ENCODE measurements at places on chromosomes 1 and 21.
A peak's percentile ranks its signal among the peaks of the same experiment; 100 is the strongest.

- DNase-seq: no peak
Measured at GRCh38 chr1:58363585-58363984, 182.9 kb downstream of the OMA1 start.

GRCh38 chr1:110224240-110224995 is 14.3 kb downstream of the KCNC4 start:
- no peak for DNase-seq

DNA sequence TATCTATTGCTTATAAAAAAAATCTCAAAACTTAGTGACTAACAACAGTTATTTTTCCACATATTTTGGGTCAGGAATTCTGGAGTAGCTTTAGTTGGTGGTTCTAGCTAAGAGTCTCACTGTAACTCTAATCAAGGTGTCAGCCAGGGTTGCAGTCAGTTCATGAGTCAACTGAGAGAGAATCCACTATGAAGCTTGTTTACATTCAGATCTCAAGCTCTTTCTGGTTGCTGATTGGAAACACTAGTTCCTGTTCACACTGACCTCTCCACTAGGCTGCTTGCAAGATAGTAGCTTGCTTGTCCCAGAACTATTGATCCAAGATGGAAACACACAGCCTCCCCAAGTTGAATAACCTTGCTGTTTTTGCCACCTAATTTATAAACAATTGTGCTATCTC is 1192.1 kb upstream of the B3GALT2 start:
- no peak for DNase-seq

GRCh38 chr1:67817319-67817718 is 15.9 kb downstream of the GNG12 start:
- no peak for DNase-seq

GRCh38 chr21:17159697-17160096 is 353.1 kb upstream of the CXADR start:
- no peak for DNase-seq

DNA sequence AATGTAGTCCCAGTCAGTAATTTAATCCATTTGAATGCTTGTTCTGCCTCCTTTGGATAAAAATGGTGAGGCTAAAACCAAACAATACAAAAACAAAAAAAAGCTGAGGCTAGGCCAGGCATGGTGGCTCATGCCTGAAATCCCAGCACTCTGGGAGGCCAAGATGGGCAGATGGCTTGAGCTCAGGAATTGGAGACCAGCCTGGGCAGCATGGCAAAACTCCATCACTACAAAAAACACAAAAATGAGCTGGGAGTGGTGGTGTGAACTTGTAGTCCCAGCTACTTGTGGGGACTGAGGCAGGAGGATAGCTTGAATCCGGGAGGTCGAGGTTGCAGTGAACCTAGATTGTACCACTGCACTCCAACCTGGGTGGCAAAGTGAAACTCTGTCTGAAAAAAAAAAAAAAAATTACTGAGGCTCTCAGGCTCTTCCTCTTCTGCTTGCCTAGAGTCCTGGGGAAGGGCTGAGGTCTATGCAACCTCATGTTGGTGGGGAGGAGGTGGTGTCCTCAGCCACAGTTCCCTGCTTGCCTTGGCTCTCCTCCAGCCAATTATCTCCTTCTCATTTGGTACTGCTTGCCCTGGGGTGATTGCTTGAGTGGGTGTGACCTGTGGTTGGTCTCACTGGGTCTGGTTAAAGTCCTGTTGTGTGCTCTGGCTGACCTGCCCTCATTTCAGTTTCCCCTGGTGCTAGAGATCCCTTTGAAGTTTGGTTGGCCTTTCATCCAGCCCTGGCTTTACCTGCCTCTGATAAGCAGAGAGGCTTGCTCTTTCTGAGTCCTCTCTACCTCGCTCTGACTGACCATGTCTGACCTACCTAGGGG is 20.9 kb downstream of the S1PR1 start:
- DNase-seq: no peak

- no peak for DNase-seq
Measured at GRCh38 chr21:15514073-15514946, 215.5 kb upstream of the USP25 start.

GRCh38 chr1:239814306-239814881 is 277.3 kb upstream of the FMN2 start:
- peak; percentile 48 for DNase-seq

DNA sequence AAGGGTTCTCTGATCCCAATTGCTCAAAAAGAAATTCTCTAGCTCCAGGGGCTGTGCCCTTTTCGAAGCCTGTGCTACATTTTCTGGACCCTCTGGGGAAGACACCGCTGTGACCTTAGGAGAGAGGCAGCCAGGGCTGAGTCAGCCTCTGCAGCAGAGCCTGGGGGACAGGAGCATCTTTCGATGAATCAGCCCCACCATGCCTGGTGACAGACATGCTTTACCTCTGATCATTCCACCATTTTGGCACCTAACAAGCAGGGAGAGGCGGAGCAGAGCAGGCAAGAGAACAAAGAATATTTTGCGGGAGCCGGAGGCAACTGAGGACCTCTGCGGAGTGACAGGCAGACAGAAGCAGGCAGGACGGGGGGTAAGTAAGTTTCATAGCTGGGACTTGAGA is 84.9 kb downstream of the VWA5B1 start:
- no peak for DNase-seq

GRCh38 chr1:51316846-51317120 is 13.6 kb downstream of the TTC39A start:
- DNase-seq: no peak

DNA sequence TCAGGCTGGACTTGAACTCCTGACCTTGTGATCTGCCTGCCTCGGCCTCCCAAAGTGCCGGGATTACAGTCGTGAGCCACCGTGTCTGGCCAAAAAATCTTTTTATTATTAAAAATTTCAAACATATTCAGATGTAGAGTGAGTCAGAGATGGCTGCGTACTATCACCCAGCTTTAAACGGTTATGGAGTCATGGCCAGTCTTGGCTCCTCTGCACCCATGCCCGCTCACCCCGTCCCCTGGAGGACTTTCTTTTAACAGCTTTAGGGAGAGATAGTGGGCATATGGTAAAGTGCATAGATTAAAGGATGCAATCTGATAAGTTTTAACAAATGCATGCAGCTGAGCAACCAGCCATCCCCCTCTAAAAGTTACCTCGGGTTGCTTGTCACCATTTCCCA is 51.8 kb downstream of the TNFRSF8 start:
- DNase-seq: no peak

GRCh38 chr1:14500041-14500440 is 98.4 kb upstream of the KAZN start:
- DNase-seq: no peak

- DNase-seq: no peak
Measured at GRCh38 chr1:172499636-172500141, 33.3 kb upstream of the SUCO start.

GRCh38 chr1:76695535-76695934 is 171.7 kb upstream of the ST6GALNAC5 start:
- DNase-seq: no peak

GRCh38 chr1:226788965-226789364 is 49.9 kb upstream of the ITPKB start:
- DNase-seq: no peak

DNA sequence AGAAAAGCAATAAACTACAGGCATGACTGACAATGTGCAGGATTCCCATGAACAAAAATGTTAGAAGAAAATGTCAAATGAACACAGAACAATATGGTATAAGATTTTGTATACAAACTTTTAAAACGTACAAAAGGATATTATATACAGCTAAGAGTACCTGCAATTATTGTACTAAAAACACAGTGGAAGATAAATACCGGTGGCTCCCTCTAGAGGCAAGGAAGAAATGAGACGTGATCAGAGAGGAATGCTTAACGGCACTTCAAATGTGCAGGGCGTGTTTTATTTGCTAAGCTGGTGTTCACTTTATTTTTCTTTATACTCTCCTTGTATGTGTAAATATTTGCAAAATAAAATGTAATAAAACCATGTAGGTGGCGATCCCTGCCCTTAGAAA is 191.8 kb upstream of the SAMSN1 start:
- no peak for DNase-seq

DNA sequence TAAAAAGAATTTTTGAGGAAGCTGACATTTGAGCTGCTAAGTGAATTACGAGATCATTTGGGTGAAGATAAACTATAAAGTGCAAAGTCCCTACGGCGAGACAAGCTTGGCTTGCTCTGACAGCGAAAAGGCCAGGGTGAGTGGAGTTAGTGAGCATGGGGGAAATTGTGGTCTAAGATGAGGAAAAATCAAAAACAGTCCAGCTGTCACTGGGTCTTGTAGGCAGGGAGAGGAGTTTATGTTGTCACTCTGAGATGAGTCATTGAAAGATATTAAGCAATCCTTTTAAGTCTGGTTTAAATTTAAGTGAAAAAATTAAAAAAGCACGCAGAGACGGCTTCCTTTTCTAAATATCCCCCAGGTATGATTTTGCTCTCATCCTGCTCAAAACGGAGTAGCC is 601.9 kb downstream of the MRPL39 start:
- DNase-seq: peak; percentile 50

DNA sequence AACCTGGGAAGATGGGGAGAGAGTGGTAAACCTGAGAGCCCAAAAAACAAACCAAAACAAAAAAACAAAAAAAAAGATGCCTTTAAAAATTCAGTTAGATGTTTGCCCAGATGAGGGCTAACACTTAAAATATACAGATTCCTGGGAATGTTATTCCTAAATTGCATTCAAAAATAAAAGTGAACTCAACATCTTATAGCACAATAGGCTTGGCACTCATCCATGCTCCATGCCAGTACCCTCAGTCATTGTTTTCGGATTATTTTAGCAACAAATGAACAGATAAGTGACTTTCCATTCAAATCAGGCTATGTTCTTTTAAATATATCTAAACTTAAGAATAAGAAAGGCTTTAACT is 3.7 kb downstream of the ATP1A1 start:
- no peak for DNase-seq

- peak; percentile 99 for DNase-seq
Measured at GRCh38 chr1:26999440-26999987, 6.0 kb downstream of the TRNP1 start.

DNA sequence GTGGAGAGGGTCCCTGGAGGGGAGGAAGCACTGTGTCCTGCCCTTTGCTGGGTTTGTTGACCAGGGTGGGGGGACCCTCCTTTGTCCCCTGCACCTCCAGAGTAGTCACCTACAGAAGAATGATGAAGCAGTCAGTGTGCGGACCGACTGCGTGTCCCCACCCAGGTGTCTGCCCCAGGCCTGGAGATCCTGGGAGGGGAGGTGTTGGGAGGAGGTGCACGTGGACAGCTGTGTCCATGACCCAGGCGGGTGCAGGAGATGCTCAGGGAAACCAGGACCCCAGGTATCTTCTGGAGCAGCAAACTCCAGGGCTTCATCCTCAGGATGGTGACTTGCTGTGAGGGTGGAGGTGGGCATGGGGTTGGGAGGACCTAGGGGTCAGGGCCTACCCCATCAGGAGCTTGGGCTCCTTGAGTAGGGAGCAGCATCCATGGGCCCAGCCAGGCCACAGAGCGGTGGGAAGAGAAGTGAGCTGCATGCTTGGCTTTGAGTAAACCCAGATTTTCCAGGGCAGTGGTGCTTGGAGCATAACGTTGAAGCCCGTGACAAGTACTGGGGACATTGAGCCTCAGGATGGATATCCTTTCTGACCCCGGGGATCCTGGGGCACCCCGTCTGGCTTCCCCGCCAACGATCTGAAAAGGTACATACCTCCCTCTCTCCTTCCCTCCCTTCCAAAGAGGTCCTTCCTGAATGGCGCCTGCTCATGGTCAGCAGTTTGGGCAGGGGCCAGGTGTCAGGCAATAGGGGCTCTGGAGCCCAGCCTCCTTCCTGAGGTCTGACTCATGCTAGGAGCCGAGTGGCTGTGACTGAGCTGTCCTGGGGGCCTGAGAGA is 13.7 kb downstream of the ACTRT2 start:
- no peak for DNase-seq

DNA sequence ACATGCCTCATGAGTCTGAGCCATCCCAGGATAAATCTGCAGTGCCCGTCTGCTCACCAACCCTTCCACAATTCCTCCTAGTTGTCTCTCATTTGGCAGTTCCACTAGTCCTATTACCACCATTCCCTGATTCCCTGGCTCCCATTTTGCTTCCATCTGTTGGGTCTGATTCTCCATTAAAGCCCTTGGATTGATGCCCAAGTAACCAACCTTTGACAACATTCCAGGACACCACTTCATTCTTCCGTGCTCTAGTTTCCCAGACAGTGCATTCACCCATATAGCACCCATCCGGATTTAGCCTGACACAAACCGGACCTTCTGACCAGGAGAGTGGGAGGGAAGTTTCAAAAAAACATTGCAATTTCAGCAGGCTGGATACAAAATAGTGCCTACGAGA is 189.4 kb upstream of the PALMD start:
- no peak for DNase-seq

DNA sequence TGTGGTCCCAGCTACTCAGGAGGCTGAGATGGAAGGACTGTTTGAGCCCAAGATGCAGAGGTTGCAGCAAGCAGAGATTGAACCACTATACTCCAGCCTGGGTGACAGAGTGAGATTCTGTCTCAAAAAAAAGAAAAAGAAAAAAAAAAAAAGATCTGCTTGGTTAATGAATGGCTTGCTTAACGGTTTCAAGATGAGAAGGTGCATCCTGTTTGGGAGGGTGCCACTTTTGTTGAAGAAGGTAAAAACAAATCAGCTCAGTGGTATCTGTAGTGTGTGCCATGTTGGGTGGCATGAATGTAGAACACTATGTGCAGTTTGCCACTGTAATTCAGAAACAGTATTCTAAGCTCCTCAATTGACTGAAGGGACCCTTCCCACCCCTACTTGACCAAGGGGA is 94.9 kb upstream of the ETV3 start:
- DNase-seq: no peak

- no peak for DNase-seq
Measured at GRCh38 chr1:115057661-115058254, 28.1 kb downstream of the TSHB start.

DNA sequence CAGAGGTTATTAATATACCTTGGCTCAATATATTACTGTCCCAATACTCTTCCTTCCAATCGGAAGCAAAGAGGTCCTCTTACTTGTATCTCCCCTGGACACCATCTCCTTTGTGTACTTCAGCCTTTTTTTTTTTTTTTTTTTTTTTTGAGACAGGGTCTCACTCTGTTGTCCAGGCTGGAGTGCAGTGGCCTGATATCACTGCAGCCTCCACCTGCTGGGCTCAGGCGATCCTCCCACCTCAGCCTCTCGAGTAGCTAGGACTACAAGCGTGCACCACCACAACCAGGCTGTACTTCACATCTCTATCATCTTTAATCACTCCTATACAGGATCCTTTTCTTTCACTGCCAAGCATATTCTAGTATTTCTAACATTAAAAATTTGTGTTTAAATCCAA is 2.8 kb upstream of the DARS2 start:
- no peak for DNase-seq

GRCh38 chr1:160607672-160608032 is 28.4 kb upstream of the CD84 start:
- no peak for DNase-seq

DNA sequence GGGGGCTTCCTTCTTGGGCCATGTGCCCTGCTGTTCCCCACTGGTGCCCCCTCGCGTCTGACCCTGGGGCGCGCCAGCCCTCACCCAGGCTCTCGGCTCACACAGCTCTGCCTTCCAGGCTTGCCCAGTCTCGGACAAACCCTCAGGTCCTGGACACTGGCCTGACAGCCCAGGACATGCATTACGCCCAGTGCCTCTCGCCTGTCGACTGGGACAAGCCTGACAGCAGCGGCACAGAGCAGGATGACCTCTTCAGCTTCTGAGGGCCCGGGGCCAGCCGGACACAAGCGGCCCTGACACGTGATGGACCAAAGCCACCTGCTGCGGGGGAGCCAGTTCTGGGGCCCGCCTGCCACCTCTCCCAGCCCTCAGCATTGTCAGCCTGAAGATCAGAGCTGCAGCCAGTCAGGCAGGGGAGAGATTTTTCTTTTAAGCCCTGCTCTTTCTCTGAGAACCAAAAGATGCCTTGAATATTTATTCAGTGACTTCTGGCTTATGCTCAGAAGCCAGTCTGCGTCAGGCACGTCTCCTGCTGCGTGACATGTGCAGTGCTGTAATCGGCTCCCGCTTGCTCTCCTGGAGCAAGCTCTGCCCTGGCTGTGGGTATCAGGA is 23.4 kb downstream of the LDLRAP1 start:
- peak; percentile 62 for DNase-seq
